ENCODE measurements at places on chromosomes 12 and 14. TPM values are rescaled to one million over a fixed set of nuclear protein-coding genes. Genes with fewer than 3 reads are reported as not detected.

DNA sequence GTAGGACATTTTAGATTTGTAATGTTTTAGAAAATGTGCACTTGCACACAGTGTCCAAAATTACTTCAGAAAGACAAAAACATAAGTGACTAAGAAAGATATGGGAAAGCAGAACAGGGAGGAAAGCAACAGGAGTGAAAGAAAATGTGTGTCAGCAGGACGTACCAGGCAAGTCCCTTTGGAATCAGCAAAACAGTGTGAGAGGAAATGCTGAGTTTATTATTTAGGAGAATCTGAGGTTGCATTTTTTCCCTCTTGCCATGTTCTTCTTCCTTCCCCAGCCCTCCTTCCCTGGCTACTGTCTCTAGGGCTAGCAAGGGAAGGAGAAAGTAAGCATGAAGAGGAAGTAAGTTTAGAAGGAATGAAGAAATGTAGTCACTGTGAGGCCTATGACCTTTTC is 67.7 kb upstream of the CD163 start:
- no peak for DNase-seq

GRCh38 chr14:94770815-94771157 is 873 bp upstream of the GSC start:
- DNase-seq, result no peak

GRCh38 chr14:54001189-54001878 is 44.7 kb upstream of the BMP4 start:
- peak; percentile 28 for DNase-seq

DNA sequence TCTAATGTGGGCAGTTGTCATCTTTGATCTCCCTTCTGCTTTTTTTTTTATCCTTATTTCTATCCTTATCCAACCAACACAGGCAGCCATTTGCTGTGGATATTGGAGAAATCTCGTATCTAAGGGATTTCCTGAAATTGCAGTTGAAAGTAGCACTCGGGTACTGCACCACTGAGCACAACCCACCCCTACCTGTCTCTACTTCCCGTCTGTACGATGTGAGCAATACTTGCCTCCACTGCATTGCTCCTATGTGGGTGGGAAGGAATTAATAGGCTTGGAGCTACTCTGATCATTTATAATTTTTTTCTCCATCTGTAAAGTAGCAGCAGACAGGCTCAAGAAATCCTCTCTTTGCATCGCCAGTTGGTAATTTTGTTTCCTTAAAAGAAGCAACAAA is 300.4 kb downstream of the SNAPC1 start:
- no peak for DNase-seq

DNA sequence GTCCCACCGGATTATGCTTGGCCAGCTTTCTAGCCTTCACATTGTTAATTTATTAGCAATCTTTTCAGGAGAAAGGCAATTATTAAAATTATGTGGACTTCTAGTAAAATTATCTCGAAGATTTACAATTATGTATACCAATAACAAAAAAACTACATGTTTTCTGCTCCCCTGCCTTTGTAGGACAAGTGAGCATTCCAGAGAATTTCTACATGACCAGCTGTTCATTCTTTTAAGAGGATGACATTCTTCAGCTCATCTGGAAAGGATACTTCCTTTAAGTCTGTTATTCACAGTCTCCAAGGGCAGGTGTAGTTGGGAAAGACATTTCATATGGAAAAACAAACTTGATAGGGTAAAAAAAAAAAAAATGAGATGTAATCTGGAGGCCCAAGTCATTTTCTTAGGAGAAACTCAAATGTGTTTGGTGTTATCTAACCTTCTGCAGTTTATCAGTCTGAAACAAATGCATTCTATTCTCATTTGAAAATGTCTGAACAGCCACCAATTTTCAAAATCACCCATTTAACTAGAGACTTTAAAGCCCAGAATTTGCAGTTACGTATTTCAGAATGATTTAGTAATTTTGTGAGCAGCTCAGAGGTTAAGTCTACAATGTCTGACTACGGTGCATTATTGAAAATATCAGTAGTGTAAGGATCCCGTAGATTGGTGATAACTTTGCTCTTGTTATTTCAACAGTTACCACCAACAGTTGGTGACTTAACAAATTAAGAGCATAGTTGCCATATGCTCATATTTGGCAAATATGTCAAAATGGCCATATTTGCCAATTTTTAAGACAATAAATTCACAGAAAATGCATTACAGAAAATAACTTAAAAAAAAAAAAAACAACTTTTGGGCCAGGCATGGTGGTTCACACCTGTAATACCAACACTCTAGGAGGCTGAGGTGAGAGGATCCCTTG is 1.8 kb upstream of the PHLDA1 start:
- no peak for DNase-seq

- no peak for DNase-seq
Observed at GRCh38 chr12:109573914-109574244, 285 bp downstream of the MVK start.

GRCh38 chr14:63654346-63654745 is 12.7 kb upstream of the WDR89 start:
- no peak for DNase-seq

- no peak for DNase-seq
Observed at GRCh38 chr12:10690906-10691305, 17.1 kb upstream of the STYK1 start.

GRCh38 chr14:37597914-37598746 is 2.7 kb downstream of the TTC6 start:
- peak; percentile 80 for DNase-seq

DNA sequence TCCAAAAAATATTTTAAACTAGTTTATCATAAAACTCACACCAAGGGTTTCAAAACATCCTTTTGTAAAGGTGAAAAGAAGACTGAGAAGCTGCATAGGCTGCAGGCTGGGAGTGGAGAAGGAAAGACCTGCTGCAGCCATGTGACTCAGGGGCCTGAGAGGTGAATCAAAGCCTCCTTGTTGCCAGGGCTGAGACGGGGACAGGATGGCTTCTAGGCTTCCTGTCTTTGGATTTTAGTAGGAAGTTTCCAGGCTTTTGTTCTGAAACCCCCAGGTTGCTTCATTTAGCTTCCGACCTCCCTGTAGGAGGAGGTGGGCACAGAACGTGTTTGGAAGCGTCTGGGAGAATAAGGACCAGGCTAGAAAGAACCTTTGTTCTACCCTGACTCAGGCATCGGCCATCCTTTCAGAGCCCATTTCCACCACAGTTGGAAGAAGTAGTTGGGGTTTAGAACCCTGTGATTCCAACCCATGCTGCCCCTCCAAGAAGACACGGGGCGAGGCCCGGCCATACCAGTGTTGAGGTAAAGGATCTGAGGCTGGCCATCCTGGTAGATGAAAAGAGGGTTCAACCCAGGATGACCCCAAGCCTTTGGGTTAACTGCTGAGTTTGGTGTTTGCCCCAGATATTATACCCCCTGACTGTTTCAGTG is 122.4 kb downstream of the SLC25A47 start:
- no peak for DNase-seq

- DNase-seq, result peak; percentile 65
Observed at GRCh38 chr12:5648692-5649359, 216.9 kb downstream of the NTF3 start.

- DNase-seq, result peak; percentile 44
Observed at GRCh38 chr14:54854181-54854580, 48.4 kb downstream of the GCH1 start.

GRCh38 chr12:121974026-121974985 is 47.4 kb upstream of the BCL7A start:
- no peak for DNase-seq

GRCh38 chr12:30990776-30991175 is 64.2 kb downstream of the TSPAN11 start:
- DNase-seq, result no peak

DNA sequence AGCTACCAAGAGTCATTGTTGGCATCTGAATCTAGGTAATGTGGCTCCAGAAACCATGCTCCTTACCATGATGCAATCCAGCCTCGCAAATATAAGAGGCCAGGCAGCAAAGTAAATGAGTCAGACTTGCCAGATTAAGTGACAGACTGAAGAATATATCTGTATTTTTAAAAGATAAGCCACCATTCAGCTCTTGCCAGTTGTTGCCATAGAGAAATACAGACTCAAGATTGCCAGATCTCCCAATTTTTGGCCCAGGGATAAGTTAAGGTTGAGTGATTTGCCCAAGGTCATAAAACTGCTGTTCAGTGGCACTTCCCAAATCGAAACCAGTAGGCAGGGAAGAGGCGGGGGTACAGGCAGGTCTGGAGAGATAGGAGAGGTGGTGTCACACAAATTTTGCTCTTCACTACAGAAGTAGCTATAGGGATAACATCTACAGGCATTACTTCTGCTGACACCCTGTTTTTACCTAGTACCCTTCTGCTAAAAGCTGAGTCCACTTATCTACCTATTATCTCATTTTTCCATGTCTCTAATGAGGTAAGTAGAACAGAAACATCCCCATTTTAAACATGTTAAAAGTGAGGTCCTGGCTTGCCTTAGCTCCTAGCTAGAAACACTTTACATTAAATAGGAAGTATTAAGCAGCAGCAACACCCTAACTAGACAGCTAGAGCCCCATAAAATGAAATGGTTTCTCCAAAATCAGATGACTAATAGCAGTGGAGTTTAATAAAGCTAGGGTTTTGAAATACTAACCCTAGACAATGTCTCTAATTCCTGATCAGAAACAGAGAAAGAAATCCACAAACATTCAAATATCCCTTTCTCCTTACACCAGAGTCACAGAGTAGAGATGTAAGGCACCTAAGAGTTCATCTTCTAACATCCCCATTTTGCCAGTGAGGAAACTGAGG is 19.5 kb downstream of the DCAF5 start:
- DNase-seq, result no peak

GRCh38 chr12:49334681-49335080 is 2.3 kb downstream of the C1QL4 start:
- DNase-seq, result peak; percentile 55

- peak; percentile 78 for DNase-seq
Observed at GRCh38 chr12:49295082-49295936, at the start of gene PRPH. TSS of gene PRPH (plus strand) at chr12:49295147. CDS start at chr12:49295201, 54 bp downstream.

The PRKD1 gene
- 3.2 TPM for total RNA-seq

The VRTN gene
- 140 TPM for total RNA-seq

The KRT78 gene
- not detected for total RNA-seq

The KRT3 gene
- total RNA-seq, result not detected

The ANKS1B gene
- 3.4 TPM for total RNA-seq

The NR1H4 gene
- total RNA-seq, result not detected

The CLEC1B gene
- total RNA-seq, result not detected

The WDHD1 gene
- 70.4 TPM for total RNA-seq

Data from H7 (cell line).